T-helper 9 cell (primary cell): ENCODE measurements at places on chromosomes 4 and X.

DNA sequence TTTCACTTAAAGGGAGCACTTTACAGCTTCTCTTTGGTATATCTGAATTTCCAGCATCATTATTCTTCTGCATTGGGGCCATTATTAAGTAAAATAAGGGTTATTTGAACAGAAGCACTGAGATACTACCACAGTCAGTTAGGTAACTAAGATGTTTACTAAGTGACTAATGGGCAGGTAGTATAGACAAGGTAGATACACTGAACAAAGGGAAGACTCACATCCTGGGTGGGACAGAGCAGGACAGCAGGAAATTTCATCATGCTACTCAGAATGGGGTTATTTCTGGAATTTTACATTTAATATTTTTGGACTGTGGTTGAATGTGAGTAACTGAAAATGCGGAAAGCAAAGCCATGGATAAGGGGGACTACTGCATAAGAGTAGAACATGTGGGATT, 316.0 kb downstream of the CCSER1 start:
- DNase-seq = no peak

DNA sequence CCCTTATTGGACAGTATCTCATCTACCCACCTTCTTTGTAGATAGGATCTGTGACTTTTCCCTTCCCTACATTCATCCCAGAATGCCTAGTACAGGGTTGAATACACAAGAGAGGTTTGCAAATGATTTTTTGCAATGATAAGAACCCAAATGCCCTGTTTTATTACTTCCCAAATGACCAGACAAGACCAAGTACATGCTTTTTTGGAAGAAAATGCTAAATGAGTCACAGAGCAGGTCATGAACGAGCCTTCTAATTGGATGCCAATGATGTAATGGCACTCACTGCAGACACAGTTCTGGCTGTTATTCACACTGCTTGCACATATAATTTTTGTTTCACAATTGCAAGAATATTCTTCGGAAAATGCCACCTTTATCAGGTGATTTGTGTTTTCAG, 17.8 kb upstream of the GABRQ start:
- no peak for DNase-seq

DNA sequence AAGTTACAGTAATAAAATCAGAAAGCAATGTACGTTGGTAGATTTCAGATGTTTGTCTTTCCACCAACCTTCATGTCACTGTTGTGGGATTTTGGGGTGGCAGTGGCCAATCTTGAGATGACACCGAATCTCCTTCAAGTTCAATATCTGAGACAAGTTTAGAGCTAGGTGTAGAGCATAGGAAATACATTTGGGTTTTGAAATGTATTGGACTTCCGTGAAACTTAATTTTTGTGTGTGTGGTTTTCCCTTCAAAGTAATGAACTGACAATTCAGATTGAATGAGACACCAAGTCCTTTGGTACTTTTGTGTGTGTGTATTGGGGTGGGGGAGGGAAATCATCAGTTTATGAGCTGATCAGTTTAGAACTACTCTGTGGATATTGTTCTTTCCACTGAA, 1.8 kb downstream of the WDR44 start:
- DNase-seq = no peak

DNA sequence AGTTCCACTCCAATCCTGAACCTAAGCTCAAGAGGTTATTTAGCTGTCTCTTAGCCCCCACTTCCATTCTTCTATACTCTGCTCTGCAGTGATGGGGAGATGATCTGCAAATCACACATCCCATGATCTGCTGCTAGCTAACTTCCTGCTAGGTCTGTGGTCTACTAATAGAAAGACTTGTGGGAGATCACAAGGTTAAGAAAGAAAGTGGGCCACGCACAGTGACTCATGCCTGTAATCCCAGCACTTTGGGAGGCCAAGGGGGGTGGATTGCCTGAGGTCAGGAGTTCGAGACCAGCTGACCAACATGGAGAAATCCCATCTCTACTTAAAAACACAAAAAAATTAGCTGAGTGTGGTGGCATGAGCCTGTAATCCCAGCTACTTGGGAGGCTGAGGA, 471.1 kb upstream of the NWD2 start:
- no peak for DNase-seq

DNA sequence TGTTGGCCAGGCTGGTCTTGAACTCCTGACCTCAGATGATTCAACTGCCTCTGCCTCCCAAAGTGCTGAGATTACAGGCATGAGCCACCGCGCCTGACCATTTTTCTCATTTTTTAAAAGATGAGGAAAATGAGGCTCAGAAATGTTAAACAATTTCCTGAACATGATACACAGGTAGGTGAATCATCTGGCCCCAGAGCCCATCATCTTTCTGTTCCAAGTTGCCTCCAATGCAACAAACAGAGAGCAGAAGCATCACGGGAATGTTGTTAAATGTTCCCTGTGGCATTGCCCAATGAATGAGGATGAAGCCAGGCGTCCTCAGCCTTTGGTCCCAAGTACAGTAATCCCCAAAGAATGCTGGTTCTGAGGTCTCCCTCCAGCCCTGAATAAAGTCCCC, 31.3 kb upstream of the ANXA5 start:
- no peak for DNase-seq

- no peak for DNase-seq
Measured at GRCh38 chr4:1126506-1126905, 13.1 kb upstream of the RNF212 start.

- DNase-seq = no peak
Measured at GRCh38 chr4:124189545-124189944, 523.0 kb downstream of the ANKRD50 start.

- DNase-seq = no peak
Measured at GRCh38 chr4:20487446-20487845, 212.8 kb upstream of the PACRGL start.

DNA sequence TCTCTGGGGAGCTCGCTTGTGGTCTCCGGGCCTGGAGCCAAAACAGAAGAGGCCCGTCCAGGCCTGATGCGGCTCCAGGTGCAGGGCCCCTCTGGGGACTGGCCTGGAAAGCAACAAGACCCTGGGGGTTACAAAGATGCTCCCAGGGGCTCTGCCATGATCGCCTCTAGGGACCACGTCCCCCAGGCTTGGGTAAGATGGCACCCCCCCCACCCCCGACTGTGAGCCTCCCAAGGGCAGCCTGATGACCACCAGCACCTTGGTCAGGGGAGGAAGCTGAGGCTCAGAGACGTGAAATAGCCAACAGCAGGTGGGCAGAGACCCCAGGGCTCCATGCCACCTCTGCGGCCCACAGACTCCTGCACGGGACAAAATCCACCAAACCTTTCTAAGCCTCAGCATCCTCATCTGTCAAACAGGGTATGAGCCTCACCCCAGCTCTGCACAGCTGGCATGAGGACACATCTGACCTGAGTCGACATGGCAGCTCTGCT, 25.4 kb downstream of the C4orf50 start:
- DNase-seq = no peak

DNA sequence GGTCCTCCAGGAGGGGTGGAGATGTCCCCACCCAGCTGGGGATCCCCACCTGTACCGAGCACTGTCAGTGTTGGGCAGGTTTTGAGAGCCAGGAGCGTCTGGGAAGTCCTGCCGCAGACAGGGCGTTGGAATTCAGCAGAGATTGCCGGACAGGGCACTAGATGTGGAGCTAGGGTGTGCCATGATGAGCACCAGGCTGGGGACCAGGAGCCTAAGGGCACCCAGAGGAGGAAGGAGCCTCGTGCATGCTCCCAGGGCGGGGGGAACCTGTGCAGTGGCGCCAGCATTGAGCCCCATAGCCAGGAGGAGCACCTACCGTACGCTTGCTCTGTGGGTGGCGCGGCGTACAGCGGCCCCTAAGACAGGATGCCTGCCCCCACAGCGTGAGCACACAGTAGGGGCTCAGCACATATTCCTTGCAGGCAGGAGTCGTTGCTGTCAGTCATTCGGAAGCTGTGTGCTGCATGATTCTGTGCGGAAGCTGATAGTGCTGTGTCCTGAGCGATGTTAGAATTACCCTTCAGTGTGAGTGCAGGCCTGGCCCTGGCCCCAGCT, 18.8 kb upstream of the TADA2B start:
- no peak for DNase-seq

DNA sequence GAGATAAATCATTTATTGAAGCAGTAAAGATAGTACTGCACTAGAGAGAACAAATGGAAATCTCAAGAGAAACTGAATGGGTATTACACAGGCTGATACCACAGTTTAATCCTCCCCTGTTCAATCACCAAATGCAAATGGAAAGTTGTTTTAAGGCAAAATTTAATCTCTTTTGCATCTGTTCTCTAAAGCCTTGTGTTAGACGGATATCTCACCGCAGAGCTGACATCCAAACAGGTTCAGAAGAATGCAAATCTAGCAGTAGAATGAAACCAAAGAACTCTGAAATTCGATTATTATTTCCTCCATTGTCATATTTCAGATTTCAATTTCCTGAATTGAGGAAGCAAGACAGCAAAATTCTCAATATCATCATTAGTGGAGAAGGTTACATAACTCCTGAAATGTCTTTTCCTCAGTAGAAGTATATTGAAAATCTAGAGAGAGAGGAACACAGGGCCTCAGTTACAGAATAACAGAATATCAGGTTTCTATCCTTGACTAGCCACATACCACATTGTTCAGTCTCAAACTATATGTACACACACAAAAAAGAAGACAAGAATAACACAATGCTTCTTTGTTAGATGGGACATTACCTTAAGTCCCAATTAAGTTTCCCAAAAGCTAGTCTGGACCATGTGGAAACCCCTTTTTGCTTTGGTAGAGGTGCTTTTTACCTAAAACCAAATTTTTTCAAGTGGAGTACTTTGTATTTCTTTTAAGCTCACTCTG, 94.1 kb upstream of the BANK1 start:
- DNase-seq = no peak

DNA sequence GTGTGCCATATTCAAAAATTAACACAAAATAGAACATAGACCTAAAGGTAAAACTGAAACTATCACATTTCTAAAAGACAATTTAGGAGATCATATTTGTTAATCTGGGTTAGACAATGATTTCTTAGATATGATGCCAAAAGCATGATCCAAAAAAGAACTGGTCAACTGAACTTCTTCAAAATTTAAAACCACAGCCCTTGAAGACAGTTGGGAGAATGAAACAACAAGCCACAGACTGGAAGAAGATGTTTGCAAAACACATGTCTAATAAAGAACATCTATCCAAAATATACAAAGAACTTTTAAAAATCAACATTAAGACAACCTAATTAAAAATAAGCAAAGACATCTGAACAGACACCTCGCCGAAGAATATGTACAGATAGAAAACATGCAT, 19.5 kb downstream of the COMMD8 start:
- DNase-seq = no peak

DNA sequence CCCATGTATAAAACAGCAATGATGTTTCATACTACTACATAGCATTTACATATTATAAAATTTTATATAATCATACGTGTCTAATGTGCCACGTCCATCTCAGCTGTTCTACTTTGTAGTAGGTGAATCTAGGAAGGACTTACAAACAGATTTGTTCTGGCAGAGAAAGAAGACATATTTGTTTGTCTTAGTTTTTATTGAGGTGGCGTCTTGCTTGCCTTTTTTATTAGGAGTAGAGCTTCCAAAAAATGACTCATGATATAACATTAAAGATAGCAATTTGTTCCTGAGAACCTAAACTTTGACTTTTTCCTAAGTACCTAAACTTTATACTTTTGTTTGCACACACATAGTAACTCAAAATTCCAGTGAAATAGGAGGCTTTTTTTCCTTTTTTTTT, 64.6 kb downstream of the CLDN22 start:
- DNase-seq = no peak

GRCh38 chr4:7124689-7125442, 57.0 kb upstream of the GRPEL1 start:
- DNase-seq = no peak
